AG04450 (cell line): ENCODE measurements at places on chromosomes 4 and X.

GRCh38 chr4:143085659-143086058 is 99.1 kb upstream of the USP38 start:
- no peak for DNase-seq

GRCh38 chr4:11436084-11436483 is 7.4 kb upstream of the HS3ST1 start:
- DNase-seq, result no peak

GRCh38 chr4:141713185-141713584 is 76.8 kb downstream of the IL15 start:
- no peak for DNase-seq

DNA sequence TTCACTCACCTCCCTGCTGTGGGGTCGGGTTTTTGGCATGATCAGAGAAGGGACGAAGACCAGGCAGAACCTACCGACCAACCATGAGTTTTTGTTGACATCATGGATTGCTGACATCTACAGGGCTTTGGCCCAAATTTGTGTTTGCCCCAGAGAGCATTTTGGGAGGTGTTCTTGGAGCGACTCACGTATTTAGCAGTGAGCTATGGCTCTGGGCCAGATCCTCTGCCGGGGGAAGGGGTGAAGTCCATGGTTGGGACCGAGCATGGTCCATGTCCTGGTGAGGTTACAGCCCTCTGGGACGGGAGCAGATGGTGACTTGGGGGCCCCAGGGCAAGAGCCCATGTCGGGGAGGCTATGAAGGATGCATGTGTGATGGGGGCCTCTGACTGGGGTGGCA is 17.4 kb downstream of the SORCS2 start:
- DNase-seq, result no peak

GRCh38 chr4:104169437-104169836 is 325.3 kb downstream of the CXXC4 start:
- no peak for DNase-seq

GRCh38 chrX:936979-937769 is 275.3 kb downstream of the CRLF2 start:
- DNase-seq, result no peak

GRCh38 chr4:54930226-54930625 is 195.2 kb downstream of the KDR start:
- DNase-seq, result no peak

- DNase-seq, result no peak
Observed at GRCh38 chr4:35525192-35525978, 718.9 kb downstream of the ARAP2 start.

DNA sequence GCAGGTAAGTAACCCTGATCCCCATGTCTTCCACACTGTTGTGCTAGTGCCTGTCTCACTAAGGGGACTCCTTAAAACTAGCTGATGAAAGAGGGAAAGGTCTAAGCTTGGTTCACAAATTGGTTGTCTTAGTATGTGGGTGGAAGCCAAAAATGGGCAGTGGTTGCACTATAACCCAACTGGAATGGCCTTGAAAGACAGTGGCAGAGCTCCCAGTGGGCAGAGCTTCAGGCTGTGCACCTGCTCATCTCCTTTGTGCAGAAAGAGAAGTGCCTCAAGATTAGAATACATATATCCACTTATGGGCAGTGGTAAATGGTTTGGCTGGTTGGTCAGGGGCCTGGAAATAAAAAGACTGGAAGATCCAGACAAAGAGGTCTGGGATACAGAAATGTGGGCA is 7.2 kb downstream of the SYN1 start:
- DNase-seq, result no peak

DNA sequence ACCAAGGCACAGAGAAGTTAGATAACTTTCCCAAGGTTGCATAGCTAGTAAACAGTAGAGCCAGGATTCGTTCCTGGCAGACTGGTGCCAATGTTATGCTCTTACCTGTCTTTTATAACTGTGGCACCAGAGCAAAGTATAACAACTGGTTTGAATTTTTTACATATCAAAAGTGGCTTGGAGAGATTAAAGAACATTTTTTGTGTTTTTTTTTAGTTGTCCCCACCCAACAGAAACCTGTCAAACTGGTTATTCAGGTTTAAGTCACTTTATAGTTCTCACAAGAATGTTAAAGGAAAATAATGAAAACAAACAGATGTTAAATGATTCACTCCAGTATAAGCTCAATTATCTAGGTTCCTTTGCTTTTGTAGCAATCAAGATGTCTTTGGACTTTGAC is 15.6 kb upstream of the FAM47E start:
- no peak for DNase-seq

DNA sequence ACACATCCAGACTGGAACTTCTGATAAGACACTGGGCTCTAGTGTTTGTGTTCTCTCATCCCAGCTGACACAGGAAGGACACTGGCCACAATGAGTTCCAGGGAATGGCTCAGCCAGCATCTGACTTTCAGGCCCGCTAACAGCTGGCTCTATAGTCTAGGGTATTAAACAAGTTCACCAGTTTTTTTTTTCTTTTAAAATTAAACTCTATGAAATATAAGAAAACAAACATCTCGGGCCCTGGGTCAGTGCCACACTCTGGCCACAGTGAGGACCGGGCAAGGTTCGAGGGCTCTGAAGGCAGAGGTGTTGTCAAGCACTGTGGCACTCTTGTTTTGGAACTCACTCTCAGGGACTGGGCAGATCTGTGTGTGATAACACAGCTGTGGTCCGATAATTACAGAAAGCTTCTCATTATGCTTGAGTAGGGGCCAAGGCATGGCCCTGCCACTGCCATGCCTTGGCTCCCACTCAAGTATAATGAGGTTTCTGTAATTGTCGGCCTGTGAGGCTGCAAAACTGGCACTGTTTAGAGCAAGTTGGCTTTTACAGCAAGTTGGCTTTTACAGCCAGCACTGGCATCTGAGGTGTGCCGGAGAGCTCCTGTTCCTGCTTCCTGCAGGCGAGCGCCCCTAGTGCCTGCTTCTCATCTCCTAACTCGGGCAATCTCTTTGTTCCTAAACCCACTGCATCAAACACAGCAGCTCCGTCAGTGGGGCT is 62.8 kb downstream of the PPP1R2C start:
- DNase-seq, result no peak
